ENCODE measurements at places on chromosomes 5 and 9.

GRCh38 chr9:13939134-13939533, 374.8 kb downstream of the NFIB start:
- DNase-seq: no peak

DNA sequence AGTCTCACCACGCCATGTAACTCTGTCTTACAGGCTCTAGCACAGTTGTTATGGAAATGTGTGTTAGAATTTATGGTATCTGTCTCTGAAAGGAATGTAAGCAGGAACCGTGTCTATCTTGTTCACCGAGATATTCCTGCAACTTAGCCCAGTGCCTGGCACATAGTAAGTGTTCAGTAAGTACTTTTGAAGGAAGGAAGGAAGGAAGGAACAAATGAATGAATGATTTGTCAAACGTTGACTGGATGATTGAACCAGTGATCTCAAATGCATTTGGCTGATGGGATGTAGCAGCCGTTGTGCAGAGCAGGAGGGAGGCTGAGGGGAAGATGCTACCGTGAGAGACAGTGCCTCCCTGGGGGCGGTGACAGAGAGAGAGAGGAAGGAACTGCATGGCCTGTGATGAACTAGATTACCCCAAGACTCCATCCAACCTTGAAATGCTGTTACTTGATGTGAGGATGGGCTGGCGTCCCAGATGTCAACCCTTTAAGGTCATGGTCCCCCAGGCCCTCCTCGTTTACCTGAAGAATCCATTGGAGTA, 47.5 kb upstream of the PPARGC1B start:
- peak; percentile 36 for DNase-seq

GRCh38 chr5:169696621-169697510, 59.8 kb downstream of the DOCK2 start:
- DNase-seq: no peak

- DNase-seq: no peak
Observed at GRCh38 chr5:170336065-170336464, 38.5 kb upstream of the LCP2 start.

DNA sequence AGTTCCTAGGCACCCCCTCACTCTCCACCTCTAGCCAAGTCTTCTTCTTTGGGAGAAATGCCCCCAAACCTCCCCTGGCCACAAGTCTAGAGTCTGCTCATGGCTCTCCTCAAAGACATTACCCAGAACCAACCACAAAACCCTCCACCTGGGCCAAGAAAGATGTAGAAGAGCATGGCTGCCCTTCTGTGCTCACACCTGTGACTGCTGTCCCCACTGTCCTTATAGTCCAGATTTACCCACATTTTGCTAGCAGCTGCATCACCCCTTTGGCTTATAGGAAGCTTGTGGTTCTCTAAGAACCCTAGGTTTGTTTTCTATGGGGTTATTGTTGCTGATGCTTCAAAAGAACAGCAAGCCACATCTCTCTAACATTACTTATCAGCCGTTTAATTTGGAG, 6.1 kb upstream of the GABBR2 start:
- DNase-seq: no peak

DNA sequence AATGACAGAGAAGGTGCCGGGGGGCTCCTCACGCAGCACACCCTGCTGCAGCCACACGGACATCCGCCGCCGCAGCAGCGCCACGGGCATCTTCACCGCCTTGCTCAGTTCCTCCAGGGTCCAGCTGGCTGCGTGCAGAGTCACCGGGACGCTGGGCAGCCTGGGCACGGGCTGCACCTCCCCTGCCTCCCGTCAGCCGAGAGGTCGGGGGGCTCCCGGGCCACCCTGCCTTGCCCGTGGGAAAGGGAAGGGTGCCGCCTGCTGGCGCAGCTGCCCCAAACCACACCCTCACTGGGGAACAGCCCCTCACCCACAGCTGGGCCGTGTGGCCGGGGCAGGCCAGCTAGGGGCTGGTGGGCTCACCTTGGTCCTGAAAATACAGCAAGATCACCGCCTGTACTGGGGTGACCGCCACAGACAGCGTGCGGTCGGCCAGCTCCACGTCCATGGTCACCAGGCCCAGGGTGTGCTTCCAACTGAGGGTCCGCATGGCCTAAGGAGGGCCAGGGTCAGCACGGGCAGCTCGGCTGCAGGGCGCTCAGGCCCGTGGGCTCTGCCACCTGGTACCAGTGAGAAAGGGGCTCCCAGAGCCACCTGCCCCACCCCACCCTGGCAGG, 3.6 kb upstream of the TMEM210 start:
- no peak for DNase-seq

- no peak for DNase-seq
Observed at GRCh38 chr9:94139672-94140417, 55.6 kb downstream of the PTPDC1 start.

GRCh38 chr9:111874500-111874899, 22.1 kb upstream of the UGCG start:
- DNase-seq: no peak

GRCh38 chr9:13144166-13144775, 135.2 kb downstream of the MPDZ start:
- no peak for DNase-seq

GRCh38 chr5:58072300-58072965, 387.5 kb downstream of the PLK2 start:
- DNase-seq: no peak

DNA sequence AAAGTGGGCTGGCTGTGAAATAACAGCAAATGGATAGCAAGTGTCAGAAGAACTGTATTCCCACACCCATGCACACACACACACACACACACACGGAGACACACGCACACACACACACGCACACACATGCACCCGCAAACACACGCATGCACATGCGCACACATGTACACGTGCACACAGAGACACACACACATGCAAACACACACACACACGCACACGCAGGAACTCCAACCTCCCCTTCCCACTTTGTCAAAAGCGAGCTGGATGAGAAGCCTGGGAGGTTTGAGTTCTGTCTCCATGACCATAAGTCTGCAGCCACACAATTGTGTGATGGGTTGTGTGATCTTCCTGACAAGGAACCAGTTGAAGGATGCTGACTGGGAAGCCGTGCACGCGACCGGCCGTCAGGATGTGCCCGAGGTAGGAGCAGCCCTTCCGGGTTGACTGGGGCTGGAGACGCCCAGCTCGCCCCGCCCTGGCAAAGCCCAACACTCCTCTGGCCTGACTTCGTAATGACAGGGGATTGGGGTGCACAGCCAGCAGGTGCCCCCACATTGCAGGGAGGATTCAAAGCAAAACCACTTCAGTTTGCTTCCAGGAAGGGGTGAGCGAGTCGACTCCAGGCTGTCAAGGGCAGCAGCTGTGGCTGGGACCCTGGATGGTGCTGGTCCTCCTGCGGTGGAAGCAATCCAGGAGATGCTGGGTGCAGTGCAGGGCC, 29.3 kb upstream of the NKD2 start:
- no peak for DNase-seq

DNA sequence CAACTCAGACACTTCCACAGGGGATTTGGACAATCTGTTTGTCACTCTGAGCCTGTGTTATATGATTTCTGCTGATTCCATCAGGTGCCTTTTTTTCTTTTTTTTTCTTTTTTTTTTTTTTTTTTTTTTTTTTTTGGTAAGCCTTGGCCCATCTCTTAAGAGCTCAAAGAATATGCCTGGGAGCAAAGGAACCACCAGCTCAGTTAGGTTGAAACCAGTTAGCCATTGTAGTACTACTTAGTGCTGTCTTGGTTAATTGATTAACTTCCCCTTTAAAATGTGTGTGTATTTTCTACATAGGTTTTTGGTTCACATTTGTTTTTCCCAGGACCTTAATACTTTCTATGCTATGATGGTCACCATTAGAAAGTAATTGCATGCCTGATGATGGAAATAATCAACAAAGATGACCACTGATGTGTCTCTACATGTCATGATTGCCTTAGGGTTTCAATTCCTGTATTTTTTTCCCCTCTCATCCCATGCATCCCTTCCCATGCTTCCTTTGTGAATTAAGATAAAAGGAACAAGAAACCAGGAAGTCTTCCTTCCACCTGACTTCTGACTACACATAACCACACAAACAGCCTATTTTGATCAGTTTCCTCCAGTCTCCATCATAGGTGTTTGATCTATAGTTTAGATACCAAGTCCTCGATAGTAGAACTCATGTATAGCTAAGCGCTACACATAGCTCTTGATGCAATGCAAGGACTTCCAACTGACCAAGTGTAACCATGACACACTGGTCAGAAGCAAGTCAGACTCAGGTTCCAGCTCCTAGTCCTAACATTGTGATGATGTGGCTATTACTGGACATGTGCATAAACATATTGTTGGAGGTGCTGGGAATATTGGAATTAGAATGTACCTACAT, 306.1 kb downstream of the EFNA5 start:
- peak; percentile 78 for DNase-seq

- DNase-seq: peak; percentile 74
Observed at GRCh38 chr9:131708226-131709002, 31.5 kb downstream of the RAPGEF1 start.

GRCh38 chr9:133635098-133635497, 1.1 kb upstream of the DBH start:
- no peak for DNase-seq

DNA sequence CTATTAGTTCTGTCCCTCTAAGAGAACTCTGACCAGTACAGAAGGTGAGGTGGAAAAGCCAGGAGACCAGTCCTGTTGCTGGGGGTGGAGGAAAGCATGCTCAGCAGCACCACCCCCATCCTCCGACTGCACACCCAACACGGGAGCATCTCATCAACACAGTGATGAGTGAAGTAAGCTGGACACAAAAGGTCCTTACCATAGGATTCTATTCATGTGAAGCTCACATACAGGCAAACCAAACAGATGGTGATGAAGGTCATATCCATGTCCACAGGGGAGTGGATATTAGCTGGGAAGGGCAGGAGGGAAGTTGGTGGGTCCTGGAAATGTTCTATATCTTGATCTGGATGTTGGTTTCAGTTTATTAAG, 14.8 kb upstream of the MARCHF6 start:
- DNase-seq: no peak

- no peak for DNase-seq
Observed at GRCh38 chr5:153516504-153517240, 26.2 kb downstream of the GRIA1 start.

- no peak for DNase-seq
Observed at GRCh38 chr9:117153021-117153420, 261.8 kb downstream of the ASTN2 start.

GRCh38 chr5:67992923-67993322, 222.6 kb upstream of the PIK3R1 start:
- DNase-seq: no peak

DNA sequence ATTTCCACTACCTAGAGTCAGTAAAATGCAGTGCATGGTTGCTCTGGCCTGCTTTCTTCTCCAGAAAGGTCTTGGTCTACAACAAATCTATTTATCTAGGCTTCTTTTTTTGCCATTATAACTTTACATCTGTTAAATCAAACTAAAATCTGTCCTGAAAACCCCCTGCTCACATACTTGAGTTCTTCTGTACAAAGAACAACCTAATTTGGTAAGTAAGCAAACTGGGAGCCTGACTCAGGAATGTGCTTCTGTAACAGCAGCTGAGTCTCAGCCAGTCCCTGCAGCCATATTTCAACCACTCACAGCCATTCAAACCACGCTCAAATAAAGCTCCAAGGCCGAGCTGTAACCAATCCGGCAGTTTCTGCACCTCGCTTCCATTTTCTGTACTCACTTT, 95.8 kb downstream of the PLPP1 start:
- DNase-seq: no peak

DNA sequence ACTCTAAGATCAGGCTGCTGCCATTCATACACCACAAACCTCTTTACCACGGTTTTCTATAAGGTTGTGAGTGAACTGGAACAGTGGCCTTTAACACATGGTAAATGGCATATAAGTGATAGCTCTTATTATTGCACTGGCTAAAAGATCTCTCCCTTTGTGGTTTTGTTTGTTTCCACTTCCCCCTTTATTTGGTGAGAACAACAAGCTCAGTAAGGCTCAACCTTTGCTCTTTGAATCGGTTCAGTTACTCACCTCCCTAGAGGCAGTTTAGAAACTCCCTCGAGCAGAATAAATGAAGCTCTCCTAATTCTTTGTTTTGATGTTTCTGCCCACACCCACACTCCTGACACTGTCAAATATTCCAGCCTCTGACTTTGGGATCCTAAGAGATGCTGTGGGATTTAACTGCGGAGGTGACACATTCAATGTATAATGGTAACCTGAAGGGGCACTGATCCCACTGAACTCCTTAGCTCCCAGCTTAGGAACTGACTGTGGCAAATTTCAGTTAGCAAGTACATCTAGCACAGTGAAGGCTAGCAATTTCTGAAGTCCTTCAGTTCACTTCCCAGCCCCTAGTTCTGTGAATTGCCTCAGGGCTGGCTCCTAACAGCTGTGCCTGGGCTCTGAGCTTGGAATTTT, 22.5 kb upstream of the RAD23B start:
- DNase-seq: peak; percentile 31

DNA sequence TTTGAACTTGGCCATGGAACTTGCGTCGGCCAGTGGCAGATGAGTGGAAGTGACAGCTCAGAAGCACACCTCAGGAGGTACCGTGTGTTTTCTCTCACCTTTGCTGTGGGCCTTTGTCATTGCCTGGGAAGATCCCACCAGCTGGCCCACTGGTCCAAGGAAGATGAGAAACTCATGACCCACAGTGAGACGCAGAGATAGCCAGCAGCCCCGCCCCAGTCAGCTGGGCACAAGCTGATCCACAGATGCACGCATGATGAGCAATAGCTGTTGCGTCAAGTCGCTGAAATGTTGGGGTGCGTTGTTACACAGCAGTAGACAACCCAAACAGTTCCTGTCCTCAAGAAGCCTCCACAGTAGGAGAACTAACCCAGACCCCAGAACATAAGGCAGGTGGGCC, 30.8 kb upstream of the UNC5A start:
- DNase-seq: no peak

- no peak for DNase-seq
Observed at GRCh38 chr5:109566361-109566760, 123.4 kb upstream of the MAN2A1 start.

DNA sequence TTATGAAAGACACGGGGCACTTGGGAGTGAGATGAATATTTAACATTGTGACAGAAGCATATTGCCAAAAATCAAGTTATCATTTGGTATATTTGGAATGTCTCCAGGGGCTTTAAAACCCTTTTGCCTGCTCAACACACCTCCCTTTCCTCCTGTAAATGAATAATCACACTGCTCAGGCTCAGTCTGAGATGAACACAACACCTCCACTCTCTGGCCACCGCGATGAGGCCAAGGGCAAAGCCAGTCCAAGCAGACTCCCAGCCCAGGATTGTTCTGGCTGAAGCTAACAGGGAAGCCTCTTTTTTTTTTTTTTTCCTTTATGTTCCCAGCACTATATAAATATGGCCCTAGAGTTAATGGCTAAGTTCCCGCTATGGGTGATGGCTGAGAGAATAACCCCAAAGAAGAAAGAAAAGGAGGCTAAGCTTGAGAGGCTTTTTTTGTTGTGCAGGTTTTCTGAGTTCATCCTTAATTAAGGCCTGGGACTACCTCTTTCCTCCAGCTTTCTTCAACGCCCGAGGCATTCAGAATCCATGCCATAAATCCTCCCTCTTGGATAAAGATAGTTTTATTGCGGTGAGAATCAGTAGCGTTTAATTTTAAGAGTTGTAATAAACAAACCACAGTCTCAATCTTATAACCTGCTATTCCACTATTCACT, 10.5 kb upstream of the ERAP1 start:
- DNase-seq: no peak

- DNase-seq: no peak
Observed at GRCh38 chr9:32234451-32234850, 150.0 kb upstream of the ACO1 start.

- DNase-seq: no peak
Observed at GRCh38 chr5:137714946-137715345, 20.9 kb downstream of the KLHL3 start.

- DNase-seq: no peak
Observed at GRCh38 chr9:125425170-125425897, 163.7 kb downstream of the GAPVD1 start.

GRCh38 chr5:61534481-61535267, 202.6 kb downstream of the ZSWIM6 start:
- DNase-seq: no peak

GRCh38 chr9:123945532-123945931, 15.6 kb upstream of the DENND1A start:
- DNase-seq: no peak

Measured in inflammatory macrophage treated with lipopolysaccharide for 4 hours (primary cell).